H4 (cell line): ENCODE measurements at places on chromosomes 2 and 18. TPM values are rescaled to one million over a fixed set of nuclear protein-coding genes. Genes with fewer than 3 reads are reported as not detected.
A peak's percentile ranks its signal among the peaks of the same experiment; 100 is the strongest.

DNA sequence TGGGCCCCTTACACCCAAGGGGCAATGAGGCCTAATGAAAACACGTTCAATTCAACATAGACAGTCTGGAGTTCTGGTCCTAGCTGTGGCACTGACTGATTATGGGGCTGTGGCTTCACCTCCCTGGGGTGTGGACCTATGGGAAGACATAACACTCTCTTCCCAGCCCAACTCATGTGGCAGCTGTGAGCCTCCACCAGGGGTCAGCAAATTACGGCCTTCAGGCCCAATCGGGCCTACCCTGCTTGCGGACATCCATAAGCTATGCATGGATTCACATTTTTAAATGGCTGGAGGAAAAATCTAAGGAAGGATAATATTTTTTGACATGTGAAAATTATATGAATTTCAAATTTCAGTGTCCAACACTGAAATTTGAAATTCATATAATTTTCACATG lies 101.3 kb downstream of the LOXHD1 start:
- no peak for DNase-seq

GRCh38 chr18:2112435-2113045 lies 458.8 kb downstream of the METTL4 start:
- DNase-seq: no peak

- peak; percentile 77 for DNase-seq
Measured at GRCh38 chr18:23593720-23594119, 7.4 kb upstream of the NPC1 start.

DNA sequence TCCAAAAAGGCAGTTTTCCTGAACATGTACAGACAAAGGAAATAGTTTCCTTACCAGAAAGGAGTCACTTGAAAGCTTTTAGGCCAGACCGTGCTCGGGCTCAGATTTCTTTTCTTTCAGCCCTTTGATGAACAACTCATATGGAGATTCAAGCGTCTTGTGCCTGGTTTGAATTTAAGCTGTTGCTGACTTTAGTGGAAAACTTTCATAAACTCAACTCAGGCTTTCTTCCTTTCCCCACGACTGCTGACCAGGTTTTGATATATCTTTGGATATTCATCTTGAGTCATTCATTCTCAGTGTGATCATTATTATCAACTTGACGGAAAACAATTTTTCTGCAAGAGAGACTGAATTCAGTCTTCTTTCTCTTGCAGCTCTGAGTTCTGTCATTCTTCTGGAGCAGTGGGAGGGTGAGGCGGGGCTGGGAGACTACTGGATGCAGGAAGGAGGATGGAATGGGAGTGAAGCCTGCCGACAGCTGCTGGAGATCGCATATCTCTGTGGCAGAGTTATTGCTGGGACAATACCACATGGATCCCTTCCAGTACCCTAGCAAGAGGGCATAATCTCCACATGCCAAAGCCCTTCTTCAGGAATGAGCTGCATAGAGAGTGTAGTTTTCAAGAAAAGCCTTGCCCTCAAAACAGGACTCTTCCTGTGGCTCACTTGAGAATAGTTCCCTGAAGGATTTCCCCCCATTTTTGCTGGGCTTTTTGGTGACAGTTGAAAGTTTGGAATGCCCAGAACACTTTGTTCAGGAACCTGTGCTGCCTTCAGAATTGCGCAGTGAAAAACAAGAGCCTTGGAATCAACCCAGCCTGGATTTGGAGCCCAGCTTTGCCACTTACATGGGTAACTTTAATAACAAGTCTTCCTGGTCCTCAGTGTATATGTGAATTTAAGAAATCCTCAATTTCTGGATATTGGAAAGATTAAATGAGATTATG lies 364.4 kb downstream of the ZNF521 start:
- DNase-seq: peak; percentile 11

DNA sequence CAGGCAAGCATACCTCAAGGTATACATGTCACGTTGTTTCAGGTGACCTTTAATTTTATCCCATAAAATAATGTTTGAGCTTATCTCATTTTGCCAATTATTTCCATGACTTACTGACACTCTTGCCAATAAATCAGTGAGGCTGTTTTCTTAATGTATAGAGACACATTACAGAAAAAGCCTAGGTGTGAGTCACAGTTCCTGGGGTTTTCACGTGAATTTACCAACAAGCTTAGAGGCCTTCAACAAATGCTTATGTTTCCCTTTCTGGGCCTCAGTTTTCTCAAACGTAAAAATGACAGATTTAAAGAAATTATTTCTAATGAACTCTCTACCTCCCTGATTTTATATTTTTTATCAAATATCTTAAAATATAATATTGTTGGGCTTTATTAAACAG lies 517.5 kb upstream of the SPHKAP start:
- no peak for DNase-seq

LAMA1 gene
- 3.2 and 4.7 TPM in 2 replicates for total RNA-seq

DNA sequence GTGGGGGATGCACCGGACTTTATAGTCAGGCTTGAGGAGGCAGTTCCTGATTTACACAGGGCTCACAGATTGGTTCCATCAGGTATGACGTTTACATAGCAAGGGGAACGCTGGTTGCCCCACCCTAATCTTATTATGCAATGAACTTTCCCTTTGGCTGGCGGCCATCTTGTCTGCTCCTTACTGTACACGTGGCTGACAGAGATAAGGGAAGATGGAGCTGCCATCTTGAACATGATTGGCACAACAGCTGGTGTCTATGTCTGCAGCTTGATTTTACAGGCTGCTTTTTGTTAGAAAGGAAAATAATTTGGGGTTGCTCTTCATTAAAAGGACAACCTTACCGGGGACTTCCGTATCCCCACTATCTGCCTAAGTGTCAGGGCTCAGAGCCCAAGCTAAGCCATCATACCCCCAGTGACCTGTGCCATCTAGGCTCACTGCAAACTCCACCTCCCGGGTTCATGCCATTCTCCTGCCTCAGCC lies 33.5 kb upstream of the ATG16L1 start:
- DNase-seq: no peak

COL4A3 gene
- total RNA-seq: not detected in 2 replicates

VAMP8 gene
- total RNA-seq: 0.43 and 1.3 TPM in 2 replicates

- no peak for DNase-seq
Measured at GRCh38 chr2:42124011-42124785, 45.0 kb upstream of the EML4 start.

GRCh38 chr2:77512507-77512906 lies 9.7 kb downstream of the LRRTM4 start:
- peak; percentile 10 for DNase-seq

SCYGR4 gene
- total RNA-seq: not detected in 2 replicates

IL36G gene
- not detected in 2 replicates for total RNA-seq

GRCh38 chr2:30421604-30422443 lies 25.2 kb upstream of the LCLAT1 start:
- peak; percentile 25 for DNase-seq

DNA sequence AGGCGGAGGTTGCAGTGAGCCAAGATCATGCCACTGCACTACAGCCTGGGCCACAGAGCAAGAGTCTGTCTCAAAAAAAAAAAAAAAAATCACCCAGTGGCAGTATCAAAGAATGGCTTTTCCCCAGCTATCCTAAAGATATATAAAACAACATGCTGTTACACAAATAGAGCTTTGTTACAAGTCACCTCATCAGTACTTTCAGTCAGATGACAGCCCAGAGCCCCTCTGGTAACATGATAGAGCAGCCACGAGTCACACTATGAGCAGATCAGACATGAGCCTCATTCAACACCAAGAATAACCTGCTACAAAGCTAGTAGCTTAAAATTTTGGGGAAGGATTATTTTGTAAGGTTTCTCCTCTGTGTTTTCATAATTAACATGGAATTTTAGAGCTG lies 25.2 kb downstream of the PDE11A start:
- DNase-seq: no peak

- no peak for DNase-seq
Measured at GRCh38 chr2:98160554-98160953, 73.6 kb downstream of the VWA3B start.

DNA sequence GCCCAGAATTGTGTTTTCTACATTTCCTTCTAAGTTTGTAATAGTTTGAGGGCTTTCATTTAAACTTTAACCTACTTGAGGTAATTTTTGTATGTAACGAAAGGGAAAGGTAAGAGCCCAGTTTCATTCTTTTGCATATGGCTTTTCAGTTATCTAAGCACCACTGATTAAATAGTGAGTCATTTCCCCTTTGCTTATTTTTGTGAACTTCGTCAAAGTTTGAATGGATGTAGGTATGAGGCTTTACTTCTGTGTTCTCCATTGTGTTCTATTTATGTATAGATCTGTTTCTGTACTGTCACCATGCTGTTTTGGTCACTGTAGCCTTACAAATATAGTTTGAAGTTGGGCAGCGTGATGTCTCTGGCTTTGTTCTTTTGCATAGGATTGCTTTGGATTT lies 944.8 kb upstream of the CNTNAP5 start:
- DNase-seq: peak; percentile 7

DNA sequence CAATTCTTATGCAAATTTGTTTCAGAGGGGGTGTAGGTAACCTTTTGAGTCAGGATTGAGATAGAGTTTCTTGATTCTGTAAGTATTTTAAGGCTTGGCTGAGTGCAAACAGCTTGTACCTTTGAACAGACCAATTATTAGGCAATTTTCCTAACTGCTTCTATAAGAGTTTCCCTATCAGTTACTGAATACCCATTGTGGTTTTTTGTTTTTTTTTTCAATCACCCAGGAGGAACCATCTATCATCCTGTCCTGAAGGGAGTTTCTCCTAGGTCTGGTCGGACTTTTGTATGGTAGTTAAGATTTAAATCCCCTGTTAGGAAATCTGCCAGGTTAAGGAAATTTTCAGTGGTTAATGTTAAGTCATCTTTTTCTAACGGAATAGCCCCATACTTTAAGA lies 319.4 kb upstream of the SLC39A10 start:
- DNase-seq: no peak

- no peak for DNase-seq
Measured at GRCh38 chr18:76315722-76316230, 179.3 kb downstream of the ZNF516 start.

DNA sequence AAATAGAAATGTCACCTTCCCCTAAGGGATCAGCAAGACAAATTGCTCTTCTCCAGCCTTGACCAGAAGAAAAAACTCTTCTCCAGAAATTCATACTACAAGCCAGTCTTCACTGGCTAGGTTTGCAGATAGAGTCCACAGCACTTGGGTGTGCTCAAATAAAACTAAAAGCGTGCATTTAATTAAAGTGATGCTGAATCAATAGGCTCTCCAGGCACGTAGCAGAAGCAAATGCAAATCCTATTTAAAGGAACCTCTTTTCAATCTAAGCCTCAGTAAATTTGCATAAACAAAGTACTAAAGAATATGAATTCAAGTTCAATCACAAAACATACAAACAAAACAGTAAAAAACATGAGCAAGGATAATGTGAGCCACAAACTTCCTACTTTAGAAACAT lies 744.4 kb upstream of the FANCL start:
- DNase-seq: no peak

DNA sequence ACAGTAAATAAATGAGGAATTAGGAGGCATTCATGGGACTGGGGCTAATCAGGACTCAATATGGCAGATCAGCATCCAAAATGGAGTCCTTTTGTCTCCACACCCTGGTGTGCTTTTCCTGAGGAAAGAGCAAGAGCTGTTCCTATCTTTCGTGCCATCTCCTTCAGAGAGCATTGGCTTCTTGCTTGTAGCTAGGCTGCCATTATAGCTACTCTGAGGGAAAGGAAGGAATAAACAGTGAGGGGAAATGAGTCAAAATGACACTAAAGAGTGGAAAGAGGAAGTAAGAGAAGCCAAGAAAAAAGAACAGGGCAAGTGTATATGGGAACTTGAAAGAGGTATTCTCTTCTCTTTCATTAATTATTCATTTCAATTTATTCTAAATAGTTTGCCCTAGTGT lies 8.4 kb upstream of the NMI start:
- DNase-seq: no peak

CCDC148 gene
- total RNA-seq: 0.52 and 1.5 TPM in 2 replicates

DNA sequence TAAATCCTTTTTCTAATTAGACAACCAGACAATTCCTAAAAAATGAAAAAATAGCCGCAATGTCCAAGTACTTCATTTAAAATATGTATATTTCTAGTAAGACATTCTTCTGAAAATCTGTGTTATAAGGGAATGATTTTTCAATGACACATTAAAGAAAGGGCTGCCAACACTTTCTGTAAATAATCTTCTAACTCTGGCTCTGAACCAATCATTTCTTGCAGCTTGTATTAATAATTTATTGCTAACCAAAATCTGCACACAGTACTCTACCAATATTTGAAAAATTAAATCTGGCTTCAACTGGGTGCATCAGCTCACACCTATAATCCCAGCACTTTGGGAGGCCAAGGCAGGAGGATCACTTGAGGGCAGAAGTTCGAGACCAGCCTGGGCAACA lies 8.3 kb downstream of the NFU1 start:
- DNase-seq: no peak
